SW 1271 (cell line): ENCODE measurements at places on chromosomes 16 and 17.

- no peak for DNase-seq
These were observed 2.7 kb downstream of the KCTD2 start for GRCh38 chr17:75049706-75050105.

- DNase-seq, result no peak
These were observed 3.3 kb downstream of the ZNF652 start for GRCh38 chr17:49358641-49359247.

- no peak for DNase-seq
These were observed 121.5 kb downstream of the STXBP4 start for GRCh38 chr17:55090079-55090492.

GRCh38 chr16:57479205-57479975 is 6.9 kb downstream of the DOK4 start:
- DNase-seq, result no peak

DNA sequence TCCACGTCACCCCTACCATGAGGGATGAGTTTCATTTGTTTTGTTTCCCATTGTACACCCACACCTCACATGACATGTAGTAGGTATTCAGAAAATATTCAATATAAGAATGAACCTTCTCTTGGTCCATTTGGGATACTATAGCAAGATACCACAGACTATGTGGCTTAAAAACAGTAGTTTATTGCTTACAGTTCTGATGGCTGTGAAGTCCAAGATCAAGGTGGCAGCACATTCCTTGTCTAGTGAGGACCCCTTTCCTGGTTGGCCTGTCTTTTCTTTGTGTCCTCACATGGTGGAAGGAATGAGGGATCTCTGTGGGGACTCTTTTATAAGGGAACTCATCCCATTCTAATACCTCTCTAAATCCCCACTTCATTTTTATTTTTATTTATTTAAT is 36.2 kb upstream of the CRYM start:
- no peak for DNase-seq

DNA sequence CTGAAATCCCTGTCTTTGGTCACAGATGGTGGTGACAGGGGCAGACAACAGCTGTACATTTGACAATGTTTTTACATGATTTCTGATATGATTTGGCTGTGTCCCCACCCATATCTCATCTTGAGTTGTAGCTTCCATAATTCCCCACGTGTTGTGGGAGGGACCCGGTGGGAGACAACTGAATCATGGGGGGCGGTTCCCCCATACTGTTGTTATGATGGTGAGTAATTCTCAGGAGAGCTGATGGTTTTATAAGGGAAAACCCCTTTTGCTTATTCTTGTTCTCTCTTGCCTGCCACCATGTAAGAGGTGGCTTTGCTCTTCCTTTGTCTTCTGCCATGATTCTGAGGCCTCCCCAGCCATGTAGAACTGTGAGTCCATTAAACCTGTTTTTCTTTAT is 353.9 kb downstream of the CPPED1 start:
- no peak for DNase-seq

DNA sequence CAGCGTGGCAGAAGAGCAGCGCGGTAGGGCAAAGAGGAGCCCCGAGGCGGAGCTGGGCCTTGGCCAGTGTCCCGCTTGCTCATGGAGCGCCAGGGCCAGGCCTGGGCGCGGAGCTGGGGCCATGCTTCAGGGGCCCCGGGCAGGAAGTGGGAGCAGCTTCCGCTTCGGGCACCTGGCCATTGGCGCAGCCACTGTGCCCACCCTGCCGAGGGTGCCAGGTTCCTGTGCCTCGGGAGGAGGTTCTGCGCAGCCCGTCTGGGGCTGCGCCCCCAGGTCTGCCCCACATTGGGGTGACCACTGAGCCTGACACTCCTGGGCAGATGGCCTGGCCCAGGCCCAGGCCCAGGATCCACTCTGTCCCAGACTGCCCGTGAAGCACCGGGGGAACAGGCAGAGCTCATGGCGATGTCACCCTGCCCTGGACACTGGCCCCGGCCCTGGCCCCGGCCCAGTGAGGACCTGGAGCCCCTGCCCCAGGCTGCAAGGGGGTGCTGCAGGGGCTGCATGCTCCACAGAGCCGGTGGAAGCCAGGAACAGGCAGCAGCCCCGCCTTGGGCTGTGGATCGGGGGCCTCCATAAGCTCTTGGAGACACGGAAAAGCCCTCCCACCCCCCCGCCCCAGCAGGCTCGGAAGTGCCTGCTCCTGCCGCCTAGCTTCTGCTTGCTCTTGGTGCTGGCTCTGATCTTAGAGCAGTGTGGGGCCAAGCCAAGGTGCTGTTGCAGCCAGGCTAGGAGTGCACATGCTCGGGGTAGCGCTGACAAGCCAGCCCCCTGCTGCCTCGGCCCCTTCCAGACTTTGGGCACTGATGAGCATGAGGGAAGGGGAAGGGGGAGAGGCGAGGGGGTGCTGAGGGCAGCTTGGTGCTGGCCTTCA is 35.9 kb upstream of the FOXJ1 start:
- DNase-seq, result no peak

GRCh38 chr16:63174801-63175200 is 1138.6 kb upstream of the CDH8 start:
- DNase-seq, result no peak

- no peak for DNase-seq
These were observed 6.7 kb downstream of the CCL2 start for GRCh38 chr17:34261568-34262337.

DNA sequence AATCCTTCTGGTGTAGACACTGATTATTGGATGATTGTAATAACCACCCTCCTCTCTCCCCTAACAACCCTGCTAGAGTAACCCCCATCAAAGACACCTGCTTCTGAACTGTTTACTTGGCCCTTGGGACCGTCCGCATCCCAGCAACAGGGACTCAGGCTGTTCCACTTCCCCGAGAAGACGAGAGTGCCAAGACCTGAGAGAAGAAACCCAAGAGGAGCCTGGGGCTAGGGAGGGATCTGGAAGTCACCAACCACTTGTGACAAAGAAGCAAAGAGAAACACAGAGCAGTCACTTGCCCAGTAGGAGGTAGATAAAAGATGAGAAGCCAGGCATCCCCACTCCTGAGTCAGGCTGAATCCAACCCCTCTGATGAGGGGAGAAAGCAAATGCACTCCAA is 84.3 kb downstream of the CDH11 start:
- no peak for DNase-seq

DNA sequence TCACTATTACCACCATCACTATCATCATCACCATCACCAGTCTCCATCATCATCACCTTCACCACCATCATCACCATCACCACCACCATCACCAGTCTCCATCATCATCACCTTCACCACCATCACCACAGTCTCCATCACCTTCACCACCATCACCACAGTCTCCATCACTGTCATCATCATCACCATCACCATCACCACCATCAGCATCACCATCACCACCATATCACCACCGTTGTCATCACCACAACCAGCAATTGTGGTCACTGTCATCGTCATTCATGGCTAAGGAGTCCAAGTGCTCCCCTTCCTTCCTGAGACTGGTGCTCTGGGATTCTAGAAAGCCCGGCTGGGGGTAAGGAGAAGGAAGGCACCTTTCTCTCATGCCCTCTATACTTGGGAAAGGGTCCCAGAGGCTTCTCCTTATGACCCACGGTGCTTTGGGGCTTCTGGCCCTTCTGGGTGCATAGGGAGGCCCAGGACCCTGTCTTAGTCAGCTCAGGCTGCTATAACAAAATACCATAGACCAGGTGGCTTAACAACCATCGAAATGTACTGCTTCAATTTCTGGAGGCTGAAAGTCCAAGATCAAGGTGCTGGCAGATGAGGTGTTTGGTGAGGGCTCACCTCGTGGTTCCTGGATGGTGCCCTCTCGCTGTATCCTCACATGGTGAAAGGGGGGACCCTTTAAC is 93.4 kb upstream of the GSE1 start:
- no peak for DNase-seq

GRCh38 chr16:84369105-84369504 is 767 bp downstream of the ATP2C2 start:
- no peak for DNase-seq

DNA sequence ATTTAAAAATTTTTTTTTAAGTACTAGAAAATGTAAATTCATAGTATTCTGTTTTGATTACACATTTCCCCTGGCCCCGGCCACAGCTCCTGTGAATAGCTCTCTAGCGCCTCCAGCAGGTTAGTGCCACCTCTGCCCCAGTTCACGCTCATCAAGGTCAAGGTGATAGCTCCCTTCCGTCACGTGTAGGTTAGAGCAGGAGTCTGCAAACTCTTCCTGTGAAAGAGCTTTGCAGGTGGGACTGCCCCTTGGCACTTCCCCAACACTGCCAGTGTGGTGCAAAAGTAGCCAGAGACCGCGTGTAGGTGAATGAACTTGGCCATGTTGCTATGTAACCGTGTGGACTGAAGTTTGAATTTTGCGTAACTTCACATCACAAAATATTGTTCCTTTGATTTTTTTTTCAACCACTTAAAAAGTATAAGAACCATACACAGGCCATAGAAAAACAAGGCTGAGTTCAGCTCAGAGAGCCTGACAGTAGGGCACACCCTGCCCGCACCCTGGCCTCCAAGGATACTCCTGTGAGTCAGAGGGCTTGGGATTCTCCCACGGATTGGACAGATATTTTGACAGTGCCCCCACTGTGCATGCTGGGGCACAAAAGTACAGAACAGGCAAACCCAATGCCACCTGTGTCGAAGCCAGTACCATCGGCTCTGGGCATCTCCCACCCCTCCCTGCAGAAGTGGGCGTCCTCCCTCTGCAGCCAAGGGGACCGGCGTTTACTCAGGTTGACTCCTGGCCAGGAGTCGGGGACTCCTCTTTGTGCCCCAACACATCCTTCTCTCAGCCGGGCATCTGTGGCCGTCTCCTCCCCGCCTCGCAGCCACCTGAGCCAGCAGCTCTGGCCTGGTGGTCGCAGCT is 92.0 kb upstream of the CHMP6 start:
- DNase-seq, result peak; percentile 12

GRCh38 chr17:10058921-10059683 is 139.3 kb downstream of the GAS7 start:
- no peak for DNase-seq

- DNase-seq, result peak; percentile 78
These were observed at the start of the genes INCA1 and KIF1C for GRCh38 chr17:4997302-4998026. Gene INCA1, minus strand, starts transcription at chr17:4997522. Its CDS starts 3,085 bp downstream, at chr17:4994437. Gene KIF1C, plus strand, starts transcription at chr17:4997950. Its CDS starts 2,297 bp downstream, at chr17:5000247.

- no peak for DNase-seq
These were observed 8.7 kb downstream of the GPRC5B start for GRCh38 chr16:19875900-19876299.

DNA sequence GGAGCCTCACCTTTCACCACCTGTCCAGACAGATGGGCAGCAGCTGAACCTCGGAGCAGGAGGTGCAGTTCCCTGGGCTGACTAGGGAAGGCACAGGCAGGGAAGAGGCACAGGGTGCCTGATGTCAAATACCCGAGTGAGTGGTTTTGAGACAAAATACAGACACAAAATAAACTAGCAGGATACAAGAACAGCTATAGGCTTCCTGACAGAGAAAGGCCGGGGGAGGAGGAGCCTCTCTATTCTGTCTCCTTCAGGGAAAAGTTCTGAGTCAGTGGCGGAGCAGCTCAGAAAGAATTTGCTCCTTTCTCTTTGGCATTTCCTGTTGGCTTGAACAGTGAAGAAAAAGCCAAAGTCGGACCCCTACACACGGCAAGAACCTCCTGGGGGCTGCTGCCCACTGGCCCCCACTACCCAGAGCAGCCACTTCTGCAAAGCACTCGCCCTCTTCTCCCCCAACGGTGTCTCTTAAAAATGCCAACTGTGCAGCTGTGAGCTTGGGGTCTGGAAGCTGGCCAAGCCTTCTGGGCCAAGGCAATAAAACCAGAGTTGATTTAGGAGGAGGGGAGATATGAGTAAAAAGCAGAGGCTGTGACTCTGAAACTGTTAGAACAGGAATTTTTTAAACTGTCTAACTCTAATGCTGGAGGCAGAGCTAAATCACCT is 14.4 kb upstream of the FAAP100 start:
- DNase-seq, result peak; percentile 90

DNA sequence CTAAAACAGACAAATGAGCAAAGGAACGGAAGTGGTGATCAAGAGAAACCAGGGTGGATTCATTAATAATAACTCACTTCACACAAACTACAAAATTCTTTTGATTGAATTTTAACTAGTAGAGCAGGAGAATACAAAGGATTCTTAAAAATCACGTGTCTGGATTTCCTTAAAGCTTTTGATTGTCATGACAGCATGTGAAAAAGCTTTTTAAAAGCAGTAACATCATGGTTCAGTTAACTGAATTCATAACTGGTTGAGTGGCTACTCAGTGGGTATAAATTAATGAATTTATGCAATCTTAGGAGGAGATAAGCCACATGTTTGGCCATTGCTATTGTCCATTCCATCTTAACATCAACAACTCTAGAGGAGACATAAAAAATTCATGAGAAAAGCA is 333.2 kb downstream of the SLC39A11 start:
- DNase-seq, result no peak

GRCh38 chr16:74700116-74700437 is 585 bp downstream of the MLKL start:
- DNase-seq, result no peak
